ENCODE measurements at places on chromosomes 7 and 10.

DNA sequence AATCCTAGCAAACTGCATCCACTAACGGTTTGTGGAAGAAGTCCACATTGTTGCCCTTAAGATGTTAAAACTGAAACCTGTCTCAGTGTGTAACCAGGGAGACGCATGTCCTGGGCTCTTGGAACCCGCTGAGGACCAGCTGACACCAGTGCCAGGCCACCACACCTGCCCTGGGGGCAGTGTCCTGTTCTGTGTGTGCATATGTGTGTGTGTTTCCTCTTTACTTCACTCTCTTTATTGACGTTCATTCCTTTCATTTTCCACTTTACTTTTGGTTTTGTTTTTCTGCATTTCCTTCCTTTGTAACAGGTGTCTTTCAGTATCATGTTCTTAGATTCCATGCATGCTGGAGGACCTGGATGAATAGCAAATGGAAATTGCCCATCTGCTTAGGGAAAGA, 83.8 kb downstream of the TEX36 start:
- DNase-seq: no peak

GRCh38 chr10:34528320-34528719, 286.8 kb downstream of the PARD3 start:
- DNase-seq: peak; percentile 95

DNA sequence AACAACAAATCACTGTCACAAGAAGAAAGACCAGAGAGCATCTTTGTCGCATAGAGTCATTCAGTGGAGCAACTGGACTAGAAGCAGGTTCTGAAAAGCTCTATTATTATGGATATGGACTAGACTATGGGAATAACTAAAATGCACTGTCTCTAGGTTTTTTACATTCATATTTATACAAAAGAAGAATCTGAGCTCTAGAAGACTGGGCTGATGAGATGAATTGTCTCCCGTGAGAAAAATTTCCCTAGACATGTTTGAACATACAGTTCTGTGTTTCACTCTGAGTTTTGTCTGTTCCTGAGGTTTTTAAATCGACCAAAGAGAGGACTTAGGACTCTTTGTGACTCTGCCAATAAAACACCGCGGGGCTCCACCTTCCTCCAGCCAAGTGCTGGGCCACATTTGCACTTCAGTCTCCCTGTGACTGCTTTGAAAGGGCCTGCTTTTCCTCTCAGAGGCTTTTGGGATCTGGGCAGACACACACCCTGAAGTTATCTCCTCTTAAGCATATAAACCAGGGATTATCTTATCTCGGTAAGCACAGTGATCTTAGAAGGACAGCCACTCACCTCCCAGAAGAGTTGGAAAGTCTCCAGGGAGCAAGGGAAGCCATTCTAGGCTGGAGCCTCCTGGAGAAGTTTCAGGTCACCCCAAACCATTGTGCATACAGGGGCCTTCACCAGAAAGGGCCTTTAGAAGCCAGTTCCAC, 101.0 kb upstream of the JCAD start:
- DNase-seq: no peak

DNA sequence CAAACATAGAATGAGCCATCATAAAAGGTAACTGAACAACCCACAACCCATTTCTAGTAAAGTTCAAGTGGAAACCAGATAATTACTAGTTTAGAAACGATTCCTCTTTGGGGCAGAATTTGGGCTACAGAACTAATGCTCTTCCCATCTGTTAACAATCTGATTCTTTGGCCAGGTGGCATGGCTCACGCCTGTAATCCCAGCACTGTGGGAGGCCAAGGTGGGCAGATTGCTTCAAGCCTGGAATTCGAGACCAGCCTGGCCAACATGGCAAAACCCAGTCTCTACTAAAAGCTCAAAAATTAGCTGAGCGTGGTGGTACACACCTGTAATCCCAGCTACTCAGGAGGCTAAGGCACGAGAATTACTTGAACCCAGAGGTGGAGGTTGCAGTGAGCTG, 18.5 kb downstream of the CYP51A1 start:
- no peak for DNase-seq

DNA sequence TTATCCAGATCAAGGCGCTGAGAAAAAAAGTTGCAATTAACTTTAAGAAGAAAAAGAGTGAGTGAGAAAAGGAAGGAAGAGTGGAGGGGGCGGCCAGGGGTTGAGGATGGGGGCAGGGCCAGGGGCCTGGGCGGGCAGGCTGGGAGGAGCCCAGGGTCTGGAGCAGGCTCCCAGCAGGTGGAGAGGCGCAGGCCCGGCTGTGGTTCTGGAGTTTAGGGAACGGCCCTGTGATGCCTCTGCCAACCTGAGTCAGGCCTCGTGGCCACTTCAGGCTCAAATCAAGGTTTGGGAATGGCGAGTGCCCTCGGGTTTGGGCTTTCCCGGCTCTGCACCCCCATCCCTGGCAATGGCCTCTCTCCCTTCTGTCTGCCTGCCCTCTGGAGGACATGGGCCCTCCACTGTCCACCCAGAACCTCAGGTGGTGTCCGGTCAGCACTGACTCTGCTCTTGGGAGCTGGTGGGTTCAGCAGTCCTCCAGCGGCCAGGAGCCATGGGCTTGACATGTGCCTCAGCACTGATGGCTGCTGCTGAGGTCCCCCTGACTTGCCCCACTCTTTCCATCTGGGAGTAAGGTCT, 41.0 kb upstream of the EMX2 start:
- no peak for DNase-seq

DNA sequence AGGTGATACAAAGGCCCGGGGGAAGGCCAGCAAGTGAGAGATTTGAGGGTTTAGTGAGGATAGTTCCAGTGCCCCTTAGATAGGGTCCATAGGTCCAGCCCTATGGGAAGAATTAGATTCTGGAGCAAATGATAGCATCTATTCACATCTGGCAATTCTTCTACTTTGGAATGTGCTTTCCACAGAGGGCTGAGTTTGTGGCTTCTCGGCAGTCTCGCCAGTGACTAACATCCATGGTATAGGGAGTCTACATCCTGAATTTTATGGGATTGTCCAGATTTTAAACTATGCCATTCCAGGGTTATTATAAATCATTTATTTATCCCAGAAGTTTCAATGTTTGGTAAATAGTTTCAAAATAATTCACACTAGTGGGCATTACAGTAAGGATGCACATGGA, 207.3 kb upstream of the ADO start:
- peak; percentile 29 for DNase-seq

GRCh38 chr7:112855227-112855626, 65.0 kb upstream of the TMEM168 start:
- no peak for DNase-seq

- no peak for DNase-seq
Observed at GRCh38 chr7:57354679-57355338, 95.2 kb upstream of the ZNF716 start.

DNA sequence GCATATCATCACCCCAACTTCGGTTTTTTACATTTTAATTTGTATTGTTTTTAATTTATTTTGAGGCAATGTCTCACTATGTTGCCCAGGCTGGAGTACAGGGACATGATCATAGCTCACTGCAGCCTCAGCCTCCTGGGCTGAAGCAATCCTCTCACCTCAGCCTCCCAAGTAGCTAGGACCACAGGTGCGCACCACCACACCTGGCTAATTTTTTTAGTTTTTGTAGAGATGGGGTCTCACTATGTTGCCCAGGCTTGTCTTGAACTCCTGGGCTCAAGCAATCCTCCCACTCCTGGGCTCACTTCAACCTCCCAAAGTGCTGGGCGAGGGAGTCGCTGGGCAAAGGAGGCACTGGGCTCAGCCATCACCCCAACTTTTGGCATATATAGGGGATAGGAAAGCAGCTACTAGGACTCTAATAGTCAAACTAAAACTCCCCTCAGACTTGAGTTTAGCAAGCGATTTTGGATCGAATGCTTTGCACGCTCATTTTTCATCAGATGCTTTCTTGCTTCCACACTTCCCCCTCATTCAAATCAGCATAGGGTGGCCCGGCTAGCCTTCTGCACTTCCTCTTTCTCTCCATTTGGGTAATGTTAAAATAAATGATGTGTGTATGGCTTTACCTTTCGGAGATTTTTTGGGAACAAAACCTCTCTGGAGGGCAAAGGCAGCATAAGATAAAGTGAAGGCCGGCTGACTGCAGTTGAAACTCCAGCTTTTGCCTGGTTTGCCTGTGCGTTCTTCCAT, 20.8 kb upstream of the NMT2 start:
- DNase-seq: no peak

GRCh38 chr10:124320778-124321432, 97.8 kb downstream of the OAT start:
- DNase-seq: no peak

DNA sequence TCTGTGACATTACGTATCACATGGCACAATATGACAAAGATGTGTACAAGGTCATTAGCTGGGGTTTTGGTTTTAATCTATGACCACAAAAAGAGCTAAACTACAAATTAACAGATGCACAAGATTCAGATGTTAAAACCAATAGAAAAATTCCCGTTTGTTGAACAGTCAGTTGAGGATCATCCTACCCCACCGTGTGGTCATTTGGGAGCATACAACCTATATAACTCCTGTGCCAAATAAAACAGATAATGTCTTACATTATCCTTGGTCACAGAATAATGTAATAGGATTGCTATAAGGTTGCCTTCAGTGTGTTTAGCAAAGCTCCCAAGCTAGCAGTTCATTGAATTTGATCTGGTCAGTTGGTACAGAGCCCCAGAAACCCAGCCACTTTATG, 28.2 kb downstream of the ASNS start:
- DNase-seq: peak; percentile 14
